ENCODE measurements at places on chromosomes 1 and 21. TPM values are rescaled to one million over a fixed set of nuclear protein-coding genes. Genes with fewer than 3 reads are reported as not detected.

The SDHB gene
- total RNA-seq = 119 TPM

The CCDC30 gene
- total RNA-seq = 0.69 TPM

The PROX1 gene
- total RNA-seq = 125 TPM

The F13B gene
- not detected for total RNA-seq

The PGBD5 gene
- under 0.01 TPM for total RNA-seq

The RORC gene
- total RNA-seq = not detected

All from dermis lymphatic vessel endothelial cell (primary cell).